ENCODE measurements at places on chromosomes 12 and 14.
A peak's percentile ranks its signal among the peaks of the same experiment; 100 is the strongest.

- H3K27me3 ChIP-seq, result peaks cover 40% of the 10 kb centered on the region
- no peak overlapping the region for H3K4me3 ChIP-seq
- no peaks in the 10 kb centered on the region for H3K36me3 ChIP-seq
- H3K4me1 ChIP-seq, result peaks cover 4% of the 10 kb centered on the region
- H3K27ac ChIP-seq, result no peak overlapping the region
- DNase-seq, result no peak
Observed at GRCh38 chr12:64798165-64798564, 26.3 kb upstream of the TBC1D30 start.

DNA sequence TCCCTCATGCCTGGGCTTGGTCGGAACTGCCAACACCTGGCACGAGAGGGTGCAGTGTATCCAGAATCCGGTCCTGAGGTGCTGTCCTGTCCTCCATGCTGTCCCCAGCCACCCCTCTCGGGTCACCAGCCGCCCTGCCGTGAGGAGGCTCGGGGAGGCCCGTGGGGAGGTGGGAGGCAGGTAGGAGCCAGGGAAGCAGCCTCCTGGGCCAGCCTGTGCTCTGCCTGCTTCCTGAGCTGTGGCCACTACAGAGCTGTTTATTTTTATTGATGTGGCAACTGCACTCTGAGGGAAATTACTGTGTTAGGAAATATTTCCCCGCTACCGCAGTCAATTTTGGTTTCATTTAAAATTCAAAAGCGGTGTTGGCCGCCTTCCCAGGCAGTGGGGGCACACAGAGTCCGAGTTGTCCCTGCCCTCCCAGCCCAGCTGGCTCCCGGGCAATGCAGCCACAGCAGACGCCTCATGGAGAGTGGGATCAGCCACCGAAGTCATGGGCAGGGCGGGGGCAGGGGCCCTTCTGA lies 18.3 kb downstream of the NOC4L start:
- no peak for DNase-seq
- no peaks in the 10 kb centered on the region for H3K36me3 ChIP-seq
- no peaks in the 10 kb centered on the region for H3K27me3 ChIP-seq
- no peak overlapping the region for H3K4me3 ChIP-seq
- H3K27ac ChIP-seq, result no peak overlapping the region
- peaks cover 5% of the 10 kb centered on the region for H3K4me1 ChIP-seq

DNA sequence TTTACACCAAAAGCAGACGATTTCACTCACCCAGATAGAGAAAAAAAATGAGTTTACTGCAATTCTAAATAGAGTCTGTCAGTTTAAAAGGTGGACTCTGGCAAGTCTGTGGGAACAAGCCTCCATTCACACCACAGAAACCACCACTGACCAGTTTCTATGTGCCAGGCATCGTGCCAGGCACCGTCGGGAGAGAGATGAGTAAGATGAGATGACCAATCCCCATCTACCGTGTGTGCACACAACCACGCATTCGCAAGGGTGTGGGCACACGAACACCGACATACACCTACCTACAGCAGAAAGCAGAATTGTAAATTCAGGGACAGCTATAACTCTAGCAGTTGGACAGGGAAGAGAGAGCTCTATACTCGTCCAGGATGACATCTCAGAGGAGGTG lies 58.3 kb downstream of the PRIMA1 start:
- H3K4me3 ChIP-seq, result no peak overlapping the region
- H3K27ac ChIP-seq, result no peak overlapping the region
- no peaks in the 10 kb centered on the region for H3K27me3 ChIP-seq
- H3K36me3 ChIP-seq, result no peaks in the 10 kb centered on the region
- DNase-seq, result no peak
- no peaks in the 10 kb centered on the region for H3K4me1 ChIP-seq

DNA sequence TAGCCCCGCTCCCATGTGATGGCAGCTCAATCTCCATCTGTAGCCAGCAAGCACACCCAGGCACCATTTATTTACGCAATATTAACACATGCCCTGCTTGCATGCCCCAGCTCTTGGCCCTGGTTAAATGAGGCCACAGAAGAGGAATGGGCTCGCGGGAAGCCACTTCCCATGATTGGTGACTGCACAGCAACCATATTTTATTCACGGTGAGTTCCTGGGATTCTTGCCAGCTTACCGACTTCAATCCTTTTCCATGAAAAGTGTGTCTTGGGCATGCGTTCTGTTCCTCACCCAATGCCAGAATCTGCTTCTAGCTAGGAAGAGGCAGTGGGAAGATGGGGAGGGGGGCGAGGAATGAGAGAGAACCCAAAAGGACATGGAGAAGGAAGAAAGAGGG lies 54.7 kb downstream of the PITPNM2 start:
- no peak overlapping the region for H3K27ac ChIP-seq
- H3K4me3 ChIP-seq, result no peak overlapping the region
- DNase-seq, result no peak
- no peaks in the 10 kb centered on the region for H3K27me3 ChIP-seq
- H3K4me1 ChIP-seq, result no peaks in the 10 kb centered on the region

DNA sequence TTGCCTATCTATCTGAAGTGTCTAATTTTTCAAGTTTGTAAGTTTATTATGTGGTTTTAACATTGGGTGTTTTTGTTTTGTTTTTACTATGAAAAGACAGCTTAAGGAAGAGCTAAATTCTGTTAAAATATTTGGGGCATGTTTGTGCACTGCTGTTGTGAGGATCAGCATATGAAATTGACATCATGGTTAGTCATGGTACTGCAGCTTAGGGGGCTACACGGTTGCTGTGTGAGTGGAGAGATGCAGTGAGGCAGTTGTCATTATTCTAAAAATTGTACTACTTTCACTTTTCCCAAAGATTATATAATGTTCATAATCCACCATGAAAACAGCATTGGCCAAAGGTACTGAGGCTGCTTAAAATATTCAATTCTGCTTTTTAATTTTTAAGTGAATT lies 49.0 kb downstream of the ZC3H14 start:
- no peaks in the 10 kb centered on the region for H3K27me3 ChIP-seq
- peaks cover 65% of the 10 kb centered on the region for H3K36me3 ChIP-seq
- peaks cover 8% of the 10 kb centered on the region for H3K4me1 ChIP-seq
- no peak for DNase-seq

GRCh38 chr14:31477248-31477647 lies 10.6 kb downstream of the GPR33 start:
- H3K4me3 ChIP-seq, result no peak overlapping the region
- H3K27ac ChIP-seq, result no peak overlapping the region
- DNase-seq, result no peak
- no peaks in the 10 kb centered on the region for H3K4me1 ChIP-seq
- no peaks in the 10 kb centered on the region for H3K36me3 ChIP-seq

- H3K27me3 ChIP-seq, result peaks cover 4% of the 10 kb centered on the region
- DNase-seq, result no peak
- H3K4me1 ChIP-seq, result peaks cover 3% of the 10 kb centered on the region
- no peaks in the 10 kb centered on the region for H3K36me3 ChIP-seq
- no peak overlapping the region for H3K27ac ChIP-seq
Observed at GRCh38 chr12:21608196-21608595, 3.5 kb upstream of the GYS2 start.

- H3K27ac ChIP-seq, result no peak overlapping the region
- H3K4me1 ChIP-seq, result no peaks in the 10 kb centered on the region
- DNase-seq, result no peak
- no peak overlapping the region for H3K4me3 ChIP-seq
- peaks cover 10% of the 10 kb centered on the region for H3K27me3 ChIP-seq
- no peaks in the 10 kb centered on the region for H3K36me3 ChIP-seq
Observed at GRCh38 chr14:66383257-66383656, 102.9 kb upstream of the CCDC196 start.

DNA sequence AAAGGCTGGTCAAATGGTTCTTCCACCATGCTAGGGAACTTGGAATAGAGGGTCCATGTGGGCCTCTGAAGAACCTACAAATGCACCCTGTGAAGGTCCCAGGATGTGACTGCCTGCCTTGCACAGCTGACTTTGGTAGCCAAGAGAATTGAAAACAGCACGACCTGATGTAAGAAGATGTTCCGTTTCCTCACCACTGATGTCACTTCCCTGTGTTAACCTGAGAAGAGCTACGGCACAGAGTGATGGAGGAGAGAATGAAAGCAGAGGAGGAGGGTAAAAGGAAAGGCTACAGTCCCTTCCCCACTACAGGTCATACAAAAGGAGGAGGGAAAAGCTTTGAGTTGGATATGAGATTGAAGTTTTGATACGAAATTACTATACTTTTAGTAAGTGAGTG lies 328.8 kb downstream of the RGS6 start:
- H3K4me1 ChIP-seq, result peaks cover 2% of the 10 kb centered on the region
- no peak for DNase-seq
- H3K36me3 ChIP-seq, result no peaks in the 10 kb centered on the region
- H3K4me3 ChIP-seq, result no peak overlapping the region

DNA sequence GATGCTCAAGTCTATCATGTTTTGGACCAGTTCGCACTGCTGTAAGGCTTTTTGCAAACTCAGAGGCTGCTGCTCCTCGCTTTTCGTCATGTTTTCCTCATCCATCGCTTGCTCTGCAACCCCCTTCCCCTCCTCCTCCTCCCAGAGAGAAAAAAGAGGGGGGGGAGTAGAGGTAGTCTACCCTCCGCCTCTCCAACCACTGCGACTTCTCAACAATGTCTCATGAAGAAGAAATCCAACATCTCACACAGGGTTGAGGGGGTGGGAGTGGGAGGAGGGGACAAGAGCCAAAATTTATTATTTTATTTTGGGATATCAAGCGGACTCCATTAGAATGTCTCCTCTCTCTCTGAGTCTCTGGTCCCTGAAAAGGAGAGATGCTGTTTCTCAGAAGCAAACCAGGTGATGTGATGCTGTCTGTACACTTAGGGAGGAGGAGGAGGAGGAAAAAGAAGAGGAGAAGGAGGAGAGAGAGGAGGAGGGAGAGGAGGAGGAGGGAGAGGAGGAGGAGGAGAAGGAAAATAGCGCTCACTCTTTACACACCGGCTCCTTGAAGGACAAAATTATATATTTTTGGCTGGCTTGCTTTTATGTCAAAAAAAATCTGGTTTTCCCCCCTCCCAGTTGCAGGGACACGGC lies 520 bp downstream of the KSR2 start:
- no peaks in the 10 kb centered on the region for H3K36me3 ChIP-seq
- peaks cover 4% of the 10 kb centered on the region for H3K4me1 ChIP-seq
- peak overlapping the region; percentile 84 for H3K4me3 ChIP-seq
- peaks cover 41% of the 10 kb centered on the region for H3K27me3 ChIP-seq
- DNase-seq, result no peak
- no peak overlapping the region for H3K27ac ChIP-seq

DNA sequence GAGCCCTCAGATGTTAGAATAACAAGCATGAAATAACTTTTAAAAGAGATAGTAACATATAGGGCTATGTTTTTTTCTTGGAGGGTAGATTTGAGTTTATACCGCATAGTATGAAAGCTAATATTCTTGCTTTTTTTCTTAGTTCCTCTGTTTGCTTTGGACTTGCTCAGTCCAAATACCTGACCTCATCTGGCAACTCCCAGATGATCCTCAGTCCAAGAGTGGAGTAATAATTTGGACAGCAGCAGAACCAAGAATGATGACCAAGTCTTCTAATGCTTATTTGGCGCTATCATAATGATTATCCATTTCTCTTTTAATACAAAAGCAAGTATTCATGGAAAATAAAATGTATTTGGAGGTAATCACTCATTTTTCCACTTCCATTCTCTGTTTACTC lies 45.6 kb downstream of the GUCY2C start:
- DNase-seq, result no peak
- H3K36me3 ChIP-seq, result no peaks in the 10 kb centered on the region
- H3K4me3 ChIP-seq, result no peak overlapping the region
- peaks cover 10% of the 10 kb centered on the region for H3K27me3 ChIP-seq
- peaks cover 9% of the 10 kb centered on the region for H3K4me1 ChIP-seq

DNA sequence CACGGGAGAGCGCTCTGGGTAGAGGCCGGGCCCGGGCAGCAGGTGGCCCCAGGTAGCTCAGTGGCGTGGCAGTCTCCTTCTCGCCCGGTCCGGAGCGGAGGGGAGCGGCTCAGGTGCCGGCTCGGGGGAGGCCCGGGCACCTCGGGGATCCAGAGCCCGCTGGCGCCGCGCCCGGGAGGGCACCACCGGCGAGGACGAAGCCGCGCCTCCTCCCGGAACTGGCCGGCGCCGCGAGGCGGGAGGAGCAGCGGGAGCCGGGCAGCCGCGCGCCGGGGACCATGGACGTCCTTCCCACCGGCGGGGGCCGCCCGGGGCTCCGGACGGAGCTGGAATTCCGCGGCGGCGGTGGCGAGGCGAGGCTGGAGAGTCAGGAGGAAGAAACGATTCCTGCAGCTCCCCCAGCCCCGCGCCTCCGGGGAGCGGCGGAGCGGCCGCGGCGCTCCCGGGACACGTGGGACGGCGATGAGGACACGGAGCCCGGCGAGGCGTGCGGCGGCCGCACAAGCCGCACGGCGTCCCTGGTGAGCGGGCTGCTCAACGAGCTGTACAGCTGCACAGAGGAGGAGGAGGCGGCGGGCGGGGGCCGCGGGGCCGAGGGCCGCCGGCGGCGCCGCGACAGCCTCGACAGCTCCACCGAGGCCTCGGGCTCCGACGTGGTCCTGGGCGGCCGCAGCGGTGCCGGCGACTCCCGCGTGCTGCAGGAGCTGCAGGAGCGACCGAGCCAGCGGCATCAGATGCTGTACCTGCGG lies 21.5 kb upstream of the GNS start:
- DNase-seq, result no peak
- no peak overlapping the region for H3K27ac ChIP-seq
- H3K4me1 ChIP-seq, result peaks cover 13% of the 10 kb centered on the region
- peaks cover 76% of the 10 kb centered on the region for H3K27me3 ChIP-seq

DNA sequence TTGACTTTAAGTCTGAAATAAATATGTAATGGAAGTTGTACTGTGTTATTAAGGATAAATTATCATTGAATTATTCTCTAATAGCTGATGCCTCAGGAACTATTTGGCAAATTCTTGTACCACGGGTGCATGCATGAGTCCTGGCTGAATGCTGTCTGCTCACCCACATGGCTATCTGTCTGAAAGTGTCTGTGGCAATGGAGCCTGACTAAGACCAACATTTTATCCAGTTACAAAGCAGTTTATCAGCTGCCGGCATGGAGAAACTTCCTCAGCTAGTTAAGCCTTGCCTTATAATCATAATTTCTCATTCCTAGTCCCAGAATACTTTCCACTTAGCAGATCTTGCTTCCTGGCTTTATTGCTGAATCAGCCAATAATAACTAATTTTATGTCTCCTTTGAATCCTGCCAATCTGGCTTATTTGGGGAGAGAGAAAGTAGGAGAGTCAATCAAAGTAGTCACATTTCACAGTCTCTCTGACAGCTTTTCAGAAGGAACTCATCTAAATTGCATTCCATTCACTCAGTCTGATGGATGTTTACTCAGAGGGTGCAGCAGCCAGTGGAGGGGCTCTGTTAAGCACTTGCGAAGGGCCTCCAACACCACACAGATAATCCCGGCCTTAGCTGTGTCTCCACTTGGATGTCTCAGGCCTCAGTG lies 280.6 kb upstream of the CLEC14A start:
- no peaks in the 10 kb centered on the region for H3K27me3 ChIP-seq
- H3K4me3 ChIP-seq, result no peak overlapping the region
- no peak for DNase-seq
- H3K36me3 ChIP-seq, result no peaks in the 10 kb centered on the region
- H3K27ac ChIP-seq, result no peak overlapping the region
- no peaks in the 10 kb centered on the region for H3K4me1 ChIP-seq

DNA sequence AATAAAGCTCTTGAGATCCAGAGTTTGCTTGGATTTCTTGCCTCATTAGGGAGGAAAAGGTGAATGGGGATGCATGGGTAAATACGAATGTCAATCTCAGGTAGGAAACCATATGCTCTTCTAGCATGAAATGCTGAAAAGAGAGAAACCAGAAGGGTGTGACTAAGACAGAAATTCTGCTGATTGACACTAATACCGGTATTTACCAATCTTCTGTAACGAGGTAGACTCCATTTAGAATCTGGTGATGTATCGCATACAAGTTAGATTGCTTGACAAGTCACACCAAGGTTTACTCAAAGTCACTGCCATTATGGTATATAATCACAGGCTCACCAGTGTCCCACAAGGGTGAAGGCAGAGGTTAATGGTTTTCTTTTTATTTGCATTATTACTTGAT lies 337.9 kb downstream of the NRXN3 start:
- no peak overlapping the region for H3K27ac ChIP-seq
- H3K4me3 ChIP-seq, result no peak overlapping the region
- no peaks in the 10 kb centered on the region for H3K36me3 ChIP-seq
- H3K27me3 ChIP-seq, result no peaks in the 10 kb centered on the region
- no peak for DNase-seq
- no peaks in the 10 kb centered on the region for H3K4me1 ChIP-seq
